ENCODE measurements at places on chromosomes 13 and 19.
A peak's percentile ranks its signal among the peaks of the same experiment; 100 is the strongest.

DNA sequence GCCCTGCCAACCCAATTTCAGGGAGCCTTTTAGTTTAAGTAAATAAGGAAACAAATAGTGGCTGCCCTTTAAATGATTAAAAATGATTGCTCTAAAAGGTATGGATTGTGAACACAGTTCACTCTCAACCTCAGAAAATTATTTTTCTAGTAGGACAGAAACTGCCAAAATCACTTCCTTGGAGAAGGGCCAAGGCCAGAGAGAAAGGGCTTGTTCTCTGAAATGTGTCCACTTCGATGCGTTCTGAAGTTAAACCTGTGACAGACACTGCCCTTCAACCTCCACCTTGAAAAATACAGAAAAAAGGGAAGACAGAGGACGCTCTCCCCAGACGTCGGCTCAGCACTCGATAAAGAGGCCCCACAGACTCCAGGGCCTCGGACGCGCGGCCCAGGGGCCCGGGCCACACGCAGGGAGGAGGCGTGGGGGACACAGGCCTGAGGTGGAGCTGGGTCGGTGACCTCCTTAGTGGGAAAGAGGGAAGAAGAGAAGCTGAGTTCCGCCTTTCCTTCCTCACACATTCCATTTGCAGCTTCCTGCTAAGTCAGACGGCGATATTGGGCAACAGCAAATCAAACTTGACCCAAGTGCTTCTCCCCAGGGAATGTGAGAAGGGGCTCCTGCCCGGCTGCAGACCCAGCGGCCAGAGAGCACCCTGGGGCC lies 63.6 kb downstream of the RASA3 start:
- DNase-seq, result peak; percentile 18

DNA sequence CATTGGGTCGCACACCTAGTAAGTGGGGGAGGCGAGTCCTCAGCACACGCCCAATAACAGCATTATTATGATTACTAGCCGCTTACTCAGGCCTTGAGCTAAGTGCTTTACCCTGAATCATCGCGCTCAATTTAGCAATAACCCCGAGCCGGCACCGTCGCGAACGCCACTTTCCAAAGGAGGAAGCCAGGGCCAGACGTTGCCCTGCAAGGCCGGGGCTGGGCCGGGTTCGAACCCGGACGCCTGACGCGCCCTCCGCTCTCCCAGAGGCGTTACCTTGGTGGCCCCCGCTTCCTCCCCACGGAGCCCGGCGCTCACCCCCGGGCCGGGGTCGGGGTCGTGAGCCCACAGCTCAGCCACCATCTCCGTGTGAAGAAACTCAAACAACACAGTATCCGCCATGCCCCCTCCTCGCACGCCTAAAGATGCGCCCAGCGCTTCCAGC lies at the start of gene TRAPPC6A:
TRAPPC6A (minus strand) TSS at position 421 of the 445 bp plus-strand sequence; CDS start at position 402, 19 bp downstream.
- peak; percentile 36 for DNase-seq

DNA sequence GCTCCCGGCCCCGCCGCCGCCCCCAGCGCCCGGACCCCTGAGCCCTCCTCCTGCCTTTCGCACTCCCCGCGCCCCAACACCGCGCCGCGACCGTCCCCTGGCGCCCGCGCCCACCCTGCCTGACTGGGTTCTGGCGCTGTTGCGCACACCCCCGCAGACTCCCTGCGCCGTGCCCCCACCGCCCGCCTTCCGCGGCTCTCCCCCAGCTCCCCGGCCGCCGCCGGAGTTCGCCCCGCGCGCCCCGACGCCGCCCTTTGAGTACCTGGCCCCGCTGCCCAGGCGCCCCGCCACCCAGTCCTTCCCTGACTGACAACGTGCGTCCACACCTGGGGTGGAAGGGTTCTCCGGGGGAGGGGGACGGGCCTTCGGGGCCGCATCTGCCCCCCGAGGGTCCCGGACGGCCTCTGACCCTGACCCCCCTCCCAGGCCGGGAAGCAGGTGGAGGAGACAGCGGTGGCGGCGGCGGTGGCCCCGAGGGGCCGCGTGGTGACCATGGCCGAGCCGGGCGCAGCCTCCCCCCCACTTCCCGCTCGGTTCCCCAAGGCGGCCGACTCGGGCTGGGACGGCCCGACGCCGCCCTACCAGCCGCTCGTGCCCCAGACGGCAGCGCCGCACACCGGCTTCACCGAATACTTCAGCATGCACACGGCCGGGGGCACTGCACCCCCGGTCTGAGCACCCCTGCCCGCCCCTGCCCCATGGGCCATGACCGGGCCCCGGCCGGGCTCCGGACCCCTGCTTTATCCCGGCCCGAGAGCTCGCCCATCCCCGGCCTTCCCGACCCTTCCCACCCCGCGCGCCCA lies 1.4 kb upstream of the MEGF8 start:
- DNase-seq, result peak; percentile 55

GRCh38 chr13:99982731-99983498 lies 1.3 kb downstream of the ZIC2 start:
- no peak for DNase-seq

DNA sequence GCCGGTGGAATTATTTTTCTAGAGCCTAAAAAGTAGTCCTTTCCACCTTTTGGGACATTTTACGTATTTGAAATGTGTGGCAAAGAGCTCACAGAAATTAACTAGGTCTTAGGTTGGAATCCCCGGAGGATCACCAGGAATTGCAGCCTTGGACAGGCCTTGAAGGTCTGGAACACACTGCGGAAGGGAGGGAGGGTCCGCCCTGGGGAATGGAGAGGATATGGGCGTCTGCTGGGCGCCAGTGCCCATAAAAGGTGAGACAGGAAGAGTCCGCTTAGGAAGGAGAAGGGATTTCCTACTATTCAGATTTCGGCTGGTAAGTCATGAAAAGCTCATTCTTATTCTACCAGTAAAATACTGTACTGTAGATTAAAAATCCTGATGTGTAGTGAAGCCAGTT lies 111.9 kb downstream of the COL4A2 start:
- no peak for DNase-seq

- DNase-seq, result no peak
These were observed 71.8 kb downstream of the CDADC1 start for GRCh38 chr13:49319551-49319950.

- DNase-seq, result no peak
These were observed 559 bp upstream of the RPL21 start for GRCh38 chr13:27250833-27251165.

Measured in WTC11 (cell line).